Left cardiac atrium (tissue), 4 donors: ENCODE measurements at places on chromosomes 1 and 21.

- DNase-seq = no peak
Measured at GRCh38 chr1:92410706-92411105, 76.0 kb downstream of the GFI1 start.

GRCh38 chr1:2891923-2892448 lies 90.5 kb upstream of the TTC34 start:
- DNase-seq = no peak

DNA sequence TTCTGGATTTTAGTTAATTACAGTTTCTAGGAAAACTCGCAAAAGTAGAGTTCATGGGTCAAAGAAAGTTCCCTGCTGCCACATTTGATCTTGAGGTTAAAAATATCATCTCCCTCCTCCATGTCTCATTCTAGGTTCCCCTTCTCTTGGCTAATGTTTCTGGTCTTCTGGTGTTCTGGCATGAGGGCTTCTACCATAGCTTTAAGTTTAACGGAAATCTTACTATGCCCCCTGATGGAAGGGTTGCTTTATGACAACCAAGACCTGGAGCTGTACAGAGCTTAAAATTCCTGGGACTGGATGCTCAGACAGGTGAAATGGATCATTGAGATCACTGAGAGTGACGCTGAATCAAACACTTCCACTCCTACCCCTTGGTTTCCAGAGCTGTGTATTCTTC lies 1881.7 kb downstream of the MRPL39 start:
- DNase-seq = no peak

GRCh38 chr1:15345705-15346345 lies 63.9 kb upstream of the EFHD2 start:
- peak; percentile 64 for DNase-seq

- DNase-seq = peak; percentile 61
Measured at GRCh38 chr21:45454926-45455673, 50.1 kb downstream of the COL18A1 start.

- DNase-seq = no peak
Measured at GRCh38 chr1:200751717-200752116, 13.0 kb downstream of the CAMSAP2 start.

- no peak for DNase-seq
Measured at GRCh38 chr1:39654291-39654690, 14.8 kb upstream of the HEYL start.
